ENCODE measurements at places on chromosomes 4 and X. TPM values are rescaled to one million over a fixed set of nuclear protein-coding genes. Genes with fewer than 3 reads are reported as not detected.

Gene SHROOM4
- 4.5 TPM for polyA plus RNA-seq

Gene EXOC1
- 38.2 TPM for polyA plus RNA-seq

Gene ZBTB33
- 12.8 TPM for polyA plus RNA-seq

Gene CNKSR2
- 1.3 TPM for polyA plus RNA-seq

Gene ACSL4
- polyA plus RNA-seq = 14.7 TPM

Gene ESX1
- polyA plus RNA-seq = not detected

Gene FAM184B
- 0.04 TPM for polyA plus RNA-seq

Gene SLC25A43
- 13.2 TPM for polyA plus RNA-seq
